ENCODE measurements at places on chromosomes 6 and 20.

- no peak for DNase-seq
Measured at GRCh38 chr6:105384004-105384403, 18.9 kb downstream of the PREP start.

DNA sequence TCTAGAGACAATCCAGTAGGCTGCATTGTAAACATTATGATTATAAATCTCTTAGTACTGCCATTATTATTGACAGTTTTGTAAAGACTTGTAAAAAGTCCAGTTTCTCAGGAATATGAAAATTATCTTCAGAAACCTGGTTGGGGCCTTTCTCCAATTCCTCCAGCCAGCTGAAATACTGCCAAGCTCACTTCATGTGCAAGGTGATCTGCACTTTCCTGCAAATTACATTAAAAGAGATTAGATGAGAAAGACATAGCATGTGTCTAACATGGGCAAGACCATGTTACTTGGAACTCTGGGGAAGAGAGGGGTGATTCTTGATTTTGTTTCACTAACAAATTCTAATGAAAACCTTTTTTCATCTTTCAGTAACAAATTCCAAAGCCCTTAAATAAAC is 24.0 kb downstream of the PGM3 start:
- no peak for DNase-seq

- DNase-seq = no peak
Measured at GRCh38 chr20:45835825-45836224, 2.2 kb downstream of the SNX21 start.

DNA sequence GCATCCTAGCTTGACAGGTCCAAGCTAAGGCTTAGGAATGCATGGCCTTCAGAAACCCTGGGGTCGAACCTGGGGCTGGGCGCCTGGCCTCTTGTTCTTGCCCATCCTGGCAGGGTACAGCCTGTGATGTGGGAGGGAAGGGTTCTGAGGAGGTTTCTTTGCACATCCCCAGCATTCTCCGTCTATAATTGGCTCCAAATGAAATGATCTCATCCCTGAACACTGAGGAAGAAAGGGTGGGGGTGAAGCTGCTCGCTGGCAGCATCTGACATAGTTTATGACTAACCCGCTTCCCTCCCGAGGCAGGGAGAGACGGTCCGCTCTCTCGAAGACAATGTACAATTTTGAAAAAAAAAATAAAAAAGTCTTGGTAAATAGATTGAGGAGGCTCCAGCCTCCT is 67.1 kb upstream of the ZNFX1 start:
- peak; percentile 67 for DNase-seq

GRCh38 chr6:14658886-14659561 is 541.5 kb downstream of the CD83 start:
- DNase-seq = no peak

- no peak for DNase-seq
Measured at GRCh38 chr6:145080651-145081050, 654.7 kb downstream of the EPM2A start.

DNA sequence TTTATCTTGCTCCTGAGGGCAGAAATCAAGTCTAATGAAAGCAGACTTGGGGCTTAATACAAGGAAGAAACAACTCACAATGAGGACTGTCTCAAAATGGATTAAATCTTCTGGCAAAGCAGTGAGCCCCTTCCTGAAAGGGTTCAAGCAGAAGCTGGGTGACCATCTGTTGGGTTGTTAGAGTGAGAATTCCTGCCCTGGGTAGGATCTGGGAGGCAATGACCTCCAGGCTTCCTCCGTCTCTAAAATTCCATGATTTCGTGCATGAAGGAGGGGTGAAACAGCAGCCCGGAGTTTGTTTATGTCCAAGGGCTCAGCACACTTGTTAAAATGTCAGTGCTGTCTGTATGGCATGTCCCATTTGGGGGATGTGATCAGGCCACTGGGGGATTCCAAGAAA is 64.0 kb upstream of the KCNK16 start:
- no peak for DNase-seq

- DNase-seq = no peak
Measured at GRCh38 chr20:62370115-62370806, 3.1 kb upstream of the LAMA5 start.

GRCh38 chr20:1569415-1569881 is 11.9 kb upstream of the SIRPD start:
- DNase-seq = no peak

GRCh38 chr20:34037121-34037520 is 43.4 kb downstream of the RALY start:
- no peak for DNase-seq

GRCh38 chr6:33944686-33945411 is 141.0 kb upstream of the MLN start:
- no peak for DNase-seq

DNA sequence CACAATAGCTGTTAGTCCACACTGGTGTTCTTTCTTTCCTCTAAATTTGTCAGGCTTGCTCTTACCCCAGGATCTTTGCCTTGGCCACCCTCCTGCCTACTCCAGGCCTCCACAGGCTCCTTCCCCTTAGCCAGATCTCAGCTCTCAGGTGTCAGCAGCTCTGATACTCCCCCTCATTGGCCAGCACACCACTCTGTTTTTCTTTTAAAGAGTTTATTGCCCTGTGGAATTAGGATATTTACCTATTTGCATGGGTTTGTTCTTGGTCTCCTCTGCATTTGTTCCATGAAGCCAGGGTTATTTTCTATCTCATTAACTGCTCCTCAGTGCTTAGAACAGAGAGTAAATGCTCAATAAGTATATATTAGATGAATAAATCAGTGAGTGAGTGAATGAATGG is 36.8 kb downstream of the GCNT2 start:
- DNase-seq = no peak

DNA sequence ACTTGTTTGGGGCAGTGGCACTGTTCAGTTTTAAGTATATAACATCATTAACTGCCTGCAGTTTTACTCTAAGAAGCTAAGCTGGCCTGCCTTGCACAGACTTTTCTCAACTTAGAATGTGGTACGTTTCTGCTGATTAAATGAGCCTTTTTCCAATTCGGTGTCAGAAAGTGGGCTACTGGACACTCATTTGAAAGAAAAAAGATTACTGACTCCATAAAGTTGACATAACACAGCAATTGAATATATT is 2.1 kb downstream of the ZMYND8 start:
- DNase-seq = no peak

- no peak for DNase-seq
Measured at GRCh38 chr20:48698507-48699267, 129.1 kb downstream of the PREX1 start.

GRCh38 chr6:63553208-63553607 is 19.1 kb upstream of the LOC128125822 start:
- DNase-seq = no peak

DNA sequence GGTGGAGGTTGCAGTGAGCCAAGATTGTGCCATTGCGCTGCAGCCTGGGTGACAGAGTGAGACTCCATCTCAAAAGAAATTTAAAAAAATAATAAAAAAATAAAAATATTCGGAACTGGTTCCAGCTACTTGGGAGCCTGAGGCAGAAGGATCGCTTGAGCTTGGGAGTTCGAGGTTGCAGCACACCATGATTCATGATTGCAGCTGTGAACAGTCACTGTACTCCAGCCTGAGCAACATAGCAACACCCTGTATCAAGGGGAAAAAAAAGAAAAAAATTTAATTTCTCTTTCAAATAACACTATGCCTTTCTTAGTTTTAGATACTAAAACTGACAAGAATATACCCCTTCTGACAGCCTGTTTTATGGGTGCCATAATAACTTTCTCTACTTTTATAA is 10.5 kb downstream of the KDM1B start:
- DNase-seq = no peak

DNA sequence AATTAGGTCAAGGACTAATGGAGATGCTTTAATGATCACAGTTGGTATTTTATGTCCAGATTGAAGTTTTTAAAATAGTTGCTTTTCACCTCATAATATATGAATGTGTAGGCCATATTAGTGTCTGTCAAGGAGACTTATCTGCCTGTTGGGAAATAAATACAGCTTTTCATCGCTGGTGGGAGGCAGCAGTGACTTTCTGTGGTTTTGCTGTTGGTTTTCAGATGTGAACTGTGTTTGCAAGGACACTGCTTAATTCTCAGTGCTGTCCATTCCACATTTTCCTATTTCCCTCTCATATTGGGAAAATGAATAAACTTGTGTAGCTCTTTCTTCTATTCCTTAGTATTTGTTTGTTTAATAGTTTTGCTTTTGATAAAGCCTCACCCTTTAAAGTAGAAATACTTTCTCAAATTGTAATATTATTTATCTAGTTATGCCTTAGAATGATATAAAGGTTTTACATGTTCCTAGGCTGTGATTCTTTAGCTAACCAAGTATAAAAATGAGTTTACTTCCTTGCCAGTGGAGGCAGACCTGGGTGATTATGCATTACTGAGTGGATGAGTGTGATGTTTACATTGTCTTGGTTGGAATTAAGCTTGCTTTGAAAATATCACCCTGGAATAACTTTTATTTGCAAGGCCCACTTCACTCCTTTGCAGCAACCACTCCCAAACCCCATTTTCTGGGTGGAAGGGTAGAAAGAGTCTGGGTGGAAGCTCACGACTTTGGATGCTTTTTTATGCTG is 3.3 kb downstream of the PLCB4 start:
- no peak for DNase-seq

DNA sequence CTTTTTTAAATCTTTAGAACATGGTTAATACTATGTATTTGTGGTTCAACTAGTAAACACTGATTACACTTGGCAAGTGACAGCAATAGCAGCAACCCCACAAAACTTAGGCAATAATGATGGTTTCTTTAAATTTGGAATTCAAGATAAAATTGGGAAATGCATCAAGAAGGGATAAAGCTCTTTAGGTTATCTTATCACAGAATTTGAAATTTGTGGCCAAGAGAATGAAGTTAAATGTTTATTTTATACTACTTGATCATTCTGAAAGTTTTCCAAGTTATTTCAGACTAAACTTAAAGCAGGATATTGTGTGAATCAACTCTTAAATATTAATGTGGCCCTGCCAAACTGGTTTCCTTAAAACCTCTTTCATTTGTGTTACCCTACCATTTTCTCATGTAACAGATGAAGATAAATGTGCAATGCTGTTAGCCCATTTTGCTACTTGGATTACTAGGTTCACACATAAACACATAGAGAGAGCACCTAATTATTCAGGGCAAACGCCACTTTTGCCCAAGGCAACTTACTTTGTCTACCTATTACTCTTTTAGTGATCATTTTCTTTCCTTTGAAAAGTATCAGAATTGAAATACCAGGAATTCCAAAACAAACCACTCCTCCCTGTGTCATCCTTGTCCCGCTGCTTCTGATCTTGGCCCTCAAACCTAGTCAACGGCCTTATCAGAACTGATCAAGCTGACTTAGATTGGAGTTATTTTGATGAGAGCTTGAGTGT is 186.7 kb upstream of the TENT5A start:
- no peak for DNase-seq

DNA sequence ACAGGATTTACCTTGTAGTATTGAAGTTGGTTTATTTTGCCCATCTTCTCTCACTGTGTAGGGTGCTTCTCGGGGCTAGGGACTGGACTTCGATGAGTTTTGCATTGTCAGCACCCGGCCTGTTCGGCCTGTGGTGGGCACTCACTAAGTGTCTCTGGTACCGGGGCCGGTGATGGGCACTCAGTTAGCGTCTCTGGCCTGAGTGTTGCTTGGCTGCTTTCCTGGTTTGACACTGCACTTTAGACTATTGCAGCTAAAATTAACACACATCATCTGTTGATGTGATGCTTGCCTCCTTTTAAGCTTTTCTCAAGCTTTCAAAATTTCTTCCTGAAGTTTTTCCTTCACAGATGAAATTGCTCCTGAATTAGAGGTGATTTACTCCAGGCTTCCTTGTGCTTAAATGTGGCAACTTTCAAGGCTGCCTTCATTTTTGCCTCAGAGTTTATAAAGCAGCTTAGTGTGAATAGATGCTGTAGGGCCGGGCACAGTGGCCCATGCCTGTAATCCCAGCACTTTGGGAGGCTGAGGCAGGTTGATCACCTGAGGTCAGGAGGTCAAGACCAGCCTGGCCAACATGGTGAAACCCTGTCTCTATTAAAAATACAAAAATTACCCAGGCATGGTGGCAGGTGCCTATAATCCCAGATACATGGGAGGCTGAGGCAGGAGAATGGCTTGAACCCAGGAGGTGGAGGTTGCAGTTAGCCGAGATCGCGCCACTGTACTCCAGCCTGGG is 41.7 kb upstream of the TULP4 start:
- no peak for DNase-seq

DNA sequence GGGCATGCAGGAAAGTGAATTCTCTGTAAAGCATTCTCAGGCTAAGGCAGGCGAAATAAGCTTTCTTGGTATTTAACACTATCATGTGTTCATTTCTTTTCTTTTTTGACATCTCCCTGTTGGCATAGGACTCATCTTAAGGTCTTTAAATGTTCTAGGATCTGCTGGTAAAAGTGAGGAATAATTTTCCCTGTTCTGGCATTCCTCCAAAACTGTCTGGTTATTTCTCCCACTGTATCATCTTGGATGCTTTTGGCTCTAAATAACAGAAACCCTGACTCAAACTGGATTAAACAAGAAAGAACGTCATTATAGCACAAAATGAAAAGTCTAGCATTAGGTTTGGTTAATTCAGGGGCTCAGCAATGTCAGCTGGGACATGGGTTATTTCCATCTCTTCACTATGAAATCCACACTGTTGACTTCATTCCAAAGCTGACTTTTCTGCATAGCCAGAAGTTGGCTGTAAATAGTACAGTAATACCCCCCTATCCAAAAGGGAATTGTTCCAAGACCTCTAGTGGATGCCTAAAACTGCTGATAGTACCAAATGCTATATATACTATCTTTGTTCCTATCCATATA is 37.9 kb upstream of the SNAP25 start:
- DNase-seq = no peak

DNA sequence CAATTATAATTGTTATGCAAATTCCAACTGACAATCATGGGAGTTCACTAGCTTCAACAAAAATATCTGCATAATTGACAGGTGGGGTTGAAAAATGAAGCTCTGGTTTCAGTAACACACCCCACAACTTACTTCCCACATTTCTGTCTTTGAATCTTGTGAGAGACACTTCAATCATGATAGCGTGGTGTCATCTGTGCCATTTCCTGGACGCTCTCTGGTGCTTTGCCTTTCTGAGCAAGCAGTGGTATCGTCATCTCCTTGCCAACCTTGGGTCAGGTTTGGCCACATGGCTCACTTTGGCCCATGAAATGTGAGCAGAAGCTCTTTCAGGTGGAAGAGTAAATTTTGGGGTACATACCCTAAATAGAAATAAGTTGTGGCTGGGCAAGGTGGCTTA is 10.2 kb downstream of the BMP7 start:
- no peak for DNase-seq

DNA sequence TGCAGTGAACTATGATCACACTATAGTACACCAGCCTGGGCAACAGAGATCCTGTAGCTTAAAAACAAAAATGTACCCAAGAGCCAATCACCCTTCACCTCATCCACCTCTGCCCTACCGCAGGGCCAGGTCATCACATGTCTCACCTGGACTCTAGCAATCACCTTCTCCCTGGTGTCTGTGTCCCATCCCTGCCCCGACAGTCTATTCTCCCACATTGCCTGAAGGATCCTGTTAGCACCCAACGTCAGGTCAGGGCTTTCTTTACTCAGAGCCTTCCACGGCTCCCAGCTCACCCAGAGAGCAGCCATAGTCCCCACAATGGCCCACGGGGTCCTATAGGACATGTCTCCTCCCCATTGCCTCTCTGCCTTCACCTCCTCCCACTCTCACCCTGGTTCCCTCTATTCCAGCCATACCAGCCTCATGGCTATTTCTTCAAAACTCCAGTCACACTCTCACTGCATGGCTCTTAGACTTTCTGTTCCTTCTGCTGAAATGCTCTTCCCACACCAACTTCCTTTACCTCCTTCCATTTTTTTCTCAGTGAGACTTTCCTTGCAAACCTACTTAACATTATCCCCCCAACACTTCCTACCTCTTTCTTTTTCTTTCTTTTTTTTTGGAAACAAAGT is 22.5 kb upstream of the ARFGEF2 start:
- no peak for DNase-seq

- DNase-seq = peak; percentile 30
Measured at GRCh38 chr6:54737247-54737646, 109.3 kb upstream of the FAM83B start.
